ENCODE measurements at places on chromosomes 1 and 21. TPM values are rescaled to one million over a fixed set of nuclear protein-coding genes. Genes with fewer than 3 reads are reported as not detected.
A peak's percentile ranks its signal among the peaks of the same experiment; 100 is the strongest.

Gene KRTAP19-8
- polyA plus RNA-seq, result not detected

Gene C1orf115
- 70.5 TPM for polyA plus RNA-seq

Gene LIN28A
- not detected for polyA plus RNA-seq

Gene ELF3
- polyA plus RNA-seq, result 50.6 TPM

Gene CLCNKB
- 0.38 TPM for polyA plus RNA-seq

- H3K4me1 ChIP-seq, result peaks cover 2% of the 10 kb centered on the region
- DNase-seq, result no peak
- no peaks in the 10 kb centered on the region for H3K36me3 ChIP-seq
- no peak overlapping the region for H3K4me3 ChIP-seq
- H3K27me3 ChIP-seq, result no peaks in the 10 kb centered on the region
Measured at GRCh38 chr1:54339126-54339525, 67.1 kb downstream of the SSBP3 start.

DNA sequence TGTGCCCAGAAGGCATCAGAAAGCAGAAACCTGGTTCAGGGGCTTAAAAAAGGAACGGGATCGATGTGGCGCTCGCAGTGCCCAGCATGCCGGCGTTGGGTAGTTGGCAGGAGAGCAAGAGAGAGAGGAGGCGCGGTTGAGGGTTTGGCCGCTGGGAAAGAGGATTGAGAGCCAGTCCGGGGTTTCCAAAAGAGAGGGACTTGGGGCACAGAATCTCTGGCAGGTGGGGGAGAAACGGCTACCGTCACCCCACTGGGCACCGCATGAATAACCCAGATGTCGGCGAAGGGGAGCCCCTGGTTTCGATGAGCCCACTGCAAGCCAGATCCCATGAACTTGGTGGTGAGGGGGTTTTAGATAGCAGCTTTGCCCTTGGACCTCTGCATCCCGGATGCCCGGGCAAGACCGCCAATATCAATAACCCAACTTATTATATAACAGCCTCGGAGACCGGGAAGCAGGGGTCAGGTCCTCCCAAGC is 60.4 kb upstream of the ACOT11 start:
- no peaks in the 10 kb centered on the region for H3K4me1 ChIP-seq
- DNase-seq, result no peak
- no peaks in the 10 kb centered on the region for H3K36me3 ChIP-seq
- H3K27ac ChIP-seq, result peak overlapping the region; percentile 94

GRCh38 chr1:246427611-246428010 is 79.5 kb downstream of the SMYD3 start:
- H3K27me3 ChIP-seq, result no peaks in the 10 kb centered on the region
- H3K4me3 ChIP-seq, result no peak overlapping the region
- no peak overlapping the region for H3K27ac ChIP-seq
- no peak for DNase-seq
- peaks cover 3% of the 10 kb centered on the region for H3K36me3 ChIP-seq

- H3K36me3 ChIP-seq, result no peaks in the 10 kb centered on the region
- H3K27ac ChIP-seq, result no peak overlapping the region
- no peak for DNase-seq
- no peaks in the 10 kb centered on the region for H3K4me1 ChIP-seq
- no peak overlapping the region for H3K4me3 ChIP-seq
Measured at GRCh38 chr1:206768472-206769303, 1.9 kb upstream of the IL19 start.

GRCh38 chr1:29186252-29186651 is 4.6 kb upstream of the SRSF4 start:
- H3K4me3 ChIP-seq, result no peak overlapping the region
- DNase-seq, result no peak
- H3K36me3 ChIP-seq, result no peaks in the 10 kb centered on the region
- no peaks in the 10 kb centered on the region for H3K27me3 ChIP-seq
- H3K4me1 ChIP-seq, result no peaks in the 10 kb centered on the region

DNA sequence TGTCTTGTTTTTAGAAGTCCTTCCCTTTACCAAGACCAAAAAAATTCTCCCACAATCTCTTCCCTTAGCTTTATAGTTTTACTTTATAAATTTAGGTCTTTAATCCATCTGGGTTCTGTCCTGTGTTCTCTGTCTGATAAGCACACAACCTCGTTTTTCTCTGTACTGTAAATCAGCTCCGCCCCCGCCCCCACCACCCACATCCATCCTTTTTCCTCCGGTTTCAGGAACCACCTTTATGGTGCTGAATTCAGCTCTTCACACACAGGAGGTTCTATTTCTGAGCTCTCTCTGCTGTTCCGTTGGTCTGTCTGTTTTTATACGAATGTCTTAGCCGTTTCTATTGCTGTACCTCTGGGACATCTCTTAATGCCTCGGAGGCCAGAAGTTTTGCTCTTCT is 44.5 kb downstream of the ACTL8 start:
- H3K36me3 ChIP-seq, result no peaks in the 10 kb centered on the region
- no peak for DNase-seq
- H3K4me1 ChIP-seq, result no peaks in the 10 kb centered on the region
- H3K27ac ChIP-seq, result no peak overlapping the region
- H3K27me3 ChIP-seq, result no peaks in the 10 kb centered on the region

GRCh38 chr1:58063095-58063494 is 483.4 kb downstream of the OMA1 start:
- H3K27ac ChIP-seq, result no peak overlapping the region
- H3K4me3 ChIP-seq, result no peak overlapping the region
- no peaks in the 10 kb centered on the region for H3K36me3 ChIP-seq

DNA sequence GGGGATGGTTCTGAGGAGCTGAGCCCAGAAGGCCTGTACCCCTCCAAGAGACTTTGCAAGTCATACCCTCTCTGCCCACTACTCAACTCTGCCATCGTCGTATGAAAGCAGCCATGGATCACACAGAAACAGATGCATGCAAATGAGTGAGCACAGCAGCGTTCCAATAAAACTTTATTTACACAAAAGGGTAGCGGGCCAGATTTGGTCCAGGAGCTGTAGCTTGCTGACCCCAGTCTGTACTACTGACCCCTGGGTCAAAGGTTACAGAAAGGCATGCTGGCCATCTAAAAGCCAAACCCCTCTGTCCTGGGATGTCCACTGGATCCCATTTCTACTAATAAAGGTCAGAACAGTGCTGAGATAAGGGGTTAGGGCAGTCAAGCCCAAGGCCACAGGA is 8.8 kb upstream of the AGTRAP start:
- no peak for DNase-seq
- H3K4me1 ChIP-seq, result no peaks in the 10 kb centered on the region
- H3K4me3 ChIP-seq, result no peak overlapping the region
- no peaks in the 10 kb centered on the region for H3K36me3 ChIP-seq

DNA sequence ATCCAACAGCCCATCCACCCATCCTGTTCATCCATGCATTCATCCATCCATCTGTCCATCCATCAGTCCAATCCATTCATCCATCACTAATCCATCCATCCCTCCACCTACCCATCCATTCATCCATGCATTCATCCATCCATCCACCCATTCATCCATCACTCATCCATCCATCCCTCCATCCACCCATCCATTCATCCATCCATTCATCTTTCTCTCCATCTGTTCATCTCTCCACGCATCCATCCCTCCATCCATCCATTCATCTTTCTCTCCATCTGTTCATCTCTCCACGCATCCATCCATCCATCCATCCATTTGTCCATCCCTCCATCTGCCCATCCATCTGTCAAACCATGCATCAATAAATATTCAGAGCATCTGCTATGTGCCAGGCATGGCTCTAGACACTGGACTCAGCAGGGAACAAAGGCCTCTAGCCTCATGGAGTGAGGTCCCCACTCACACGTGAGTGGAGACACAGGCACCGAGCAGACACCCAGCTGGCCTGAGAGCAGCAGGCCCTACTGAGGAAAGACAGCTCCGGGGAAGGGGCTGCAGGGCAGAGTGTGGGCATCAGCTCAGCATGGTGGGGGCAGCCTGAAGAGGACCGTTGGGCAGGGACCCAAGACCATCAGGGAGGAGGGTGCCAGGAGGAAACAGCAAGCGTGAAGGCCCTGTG is 9.6 kb downstream of the KRTAP10-1 start:
- H3K27ac ChIP-seq, result no peak overlapping the region
- H3K36me3 ChIP-seq, result no peaks in the 10 kb centered on the region
- H3K4me3 ChIP-seq, result no peak overlapping the region
- no peak for DNase-seq
- no peaks in the 10 kb centered on the region for H3K27me3 ChIP-seq

DNA sequence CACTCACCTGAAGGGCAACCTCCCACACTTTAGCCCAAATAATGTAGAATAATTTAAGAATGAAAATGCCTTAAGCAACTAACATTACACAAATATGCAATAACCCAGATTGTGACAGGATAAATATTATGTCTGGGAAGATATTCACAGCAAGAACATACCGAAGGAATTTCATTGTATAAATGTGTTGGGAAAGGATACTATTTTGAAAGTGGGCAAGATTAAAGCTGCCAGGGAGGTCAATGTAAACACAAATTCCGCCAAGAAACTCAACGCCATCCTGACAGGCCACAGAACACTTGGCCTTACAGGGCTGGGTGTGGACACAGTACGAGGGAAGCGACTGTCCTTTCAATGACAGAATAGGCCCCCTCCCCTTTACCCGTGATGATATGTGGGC is 173.3 kb downstream of the RUNX1 start:
- H3K4me1 ChIP-seq, result no peaks in the 10 kb centered on the region
- no peak overlapping the region for H3K4me3 ChIP-seq
- no peak for DNase-seq
- no peak overlapping the region for H3K27ac ChIP-seq

All from aorta (tissue), 5 donors.